ENCODE measurements at places on chromosomes 16 and 17.

DNA sequence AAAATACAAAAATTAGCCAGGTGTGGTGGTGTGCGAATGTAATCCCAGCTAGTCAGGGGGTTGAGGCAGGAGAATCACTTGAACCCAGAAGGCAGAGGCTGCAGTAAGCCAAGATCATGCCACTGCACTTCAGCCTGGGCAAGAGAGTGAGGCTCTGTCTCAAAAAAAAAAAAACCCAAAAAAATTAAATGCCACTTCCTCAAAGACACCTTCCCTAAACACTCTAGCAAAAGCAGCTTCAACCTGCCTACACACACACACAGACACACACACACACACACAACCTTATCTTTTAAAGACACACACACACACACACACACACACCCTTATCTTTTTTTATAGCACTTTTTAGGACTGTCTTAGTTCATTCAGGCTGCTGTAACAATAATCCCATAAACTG, 201.7 kb upstream of the PSMD7 start:
- no peak for DNase-seq

DNA sequence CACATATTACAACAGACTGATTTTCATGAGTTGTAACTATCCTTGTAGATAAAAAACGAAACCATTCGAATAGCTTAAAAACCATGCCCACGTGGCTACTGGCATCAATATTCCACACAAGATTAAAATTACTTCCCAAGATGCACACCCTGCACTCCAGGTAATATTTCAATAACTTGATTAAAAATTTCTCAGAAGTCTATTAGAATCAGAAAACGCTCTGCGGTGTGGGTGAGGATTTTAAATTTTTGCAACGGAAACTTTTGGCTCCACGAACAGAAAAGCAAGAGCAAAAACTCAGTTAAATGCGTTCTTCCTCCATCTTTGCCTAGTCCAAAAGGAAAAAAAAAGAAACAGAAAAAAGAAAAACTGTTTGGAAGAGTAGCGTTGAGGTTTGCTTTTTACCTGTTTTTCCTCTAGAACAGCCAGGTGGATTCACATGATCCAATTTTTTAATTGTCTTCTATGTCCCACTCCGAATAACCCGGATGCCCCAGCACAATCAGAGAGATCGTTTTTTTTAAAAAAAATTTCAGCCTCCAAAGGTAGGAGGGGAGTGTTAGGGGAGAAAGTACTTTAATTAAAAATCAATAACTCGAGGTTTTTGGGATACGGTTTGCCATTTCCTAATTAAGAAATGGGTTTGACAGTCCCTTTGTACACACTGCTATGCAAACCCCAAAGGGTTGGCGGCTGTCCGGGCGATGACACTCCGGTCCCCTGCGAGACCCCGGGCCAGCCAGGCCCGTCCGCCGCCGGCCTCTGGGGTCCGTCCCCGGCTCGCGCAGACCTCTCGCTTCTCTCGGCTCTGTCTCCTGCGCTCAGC, 708 bp upstream of the NFAT5 start:
- no peak for DNase-seq

- no peak for DNase-seq
Measured at GRCh38 chr16:528111-529011, 849 bp downstream of the CAPN15 start.

DNA sequence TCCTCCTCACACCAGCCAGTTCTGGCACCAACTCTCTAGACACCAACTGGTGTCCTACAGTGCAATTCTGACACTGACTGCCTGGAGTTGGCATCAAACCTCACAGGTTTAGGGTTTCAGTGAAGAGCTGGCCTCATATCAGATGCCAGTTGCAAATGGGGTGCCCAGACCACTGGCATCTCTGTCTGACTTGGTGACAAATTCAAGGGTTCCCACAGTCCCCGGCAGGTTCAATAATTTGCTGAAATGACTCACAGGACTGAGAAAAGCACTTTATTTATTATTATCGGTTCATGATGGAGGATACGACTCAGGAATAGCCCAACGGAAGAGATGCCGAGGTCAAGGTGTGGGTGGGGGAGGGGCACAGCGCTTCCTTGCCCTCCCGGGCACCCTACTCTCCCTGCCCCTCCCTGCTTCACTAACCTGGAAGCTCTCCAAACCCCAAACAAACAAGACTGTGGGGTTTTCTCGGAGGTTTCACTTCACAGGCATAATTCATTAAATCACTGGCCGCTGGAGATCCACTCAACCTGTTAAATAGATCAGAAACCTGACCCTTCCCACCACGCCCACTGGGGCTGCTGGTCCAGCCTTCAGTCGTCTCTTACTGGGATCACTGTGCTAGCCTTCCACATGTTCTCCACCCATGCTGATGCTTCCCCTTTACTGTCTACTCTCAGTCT, 1.7 kb upstream of the NLRP1 start:
- DNase-seq = no peak

DNA sequence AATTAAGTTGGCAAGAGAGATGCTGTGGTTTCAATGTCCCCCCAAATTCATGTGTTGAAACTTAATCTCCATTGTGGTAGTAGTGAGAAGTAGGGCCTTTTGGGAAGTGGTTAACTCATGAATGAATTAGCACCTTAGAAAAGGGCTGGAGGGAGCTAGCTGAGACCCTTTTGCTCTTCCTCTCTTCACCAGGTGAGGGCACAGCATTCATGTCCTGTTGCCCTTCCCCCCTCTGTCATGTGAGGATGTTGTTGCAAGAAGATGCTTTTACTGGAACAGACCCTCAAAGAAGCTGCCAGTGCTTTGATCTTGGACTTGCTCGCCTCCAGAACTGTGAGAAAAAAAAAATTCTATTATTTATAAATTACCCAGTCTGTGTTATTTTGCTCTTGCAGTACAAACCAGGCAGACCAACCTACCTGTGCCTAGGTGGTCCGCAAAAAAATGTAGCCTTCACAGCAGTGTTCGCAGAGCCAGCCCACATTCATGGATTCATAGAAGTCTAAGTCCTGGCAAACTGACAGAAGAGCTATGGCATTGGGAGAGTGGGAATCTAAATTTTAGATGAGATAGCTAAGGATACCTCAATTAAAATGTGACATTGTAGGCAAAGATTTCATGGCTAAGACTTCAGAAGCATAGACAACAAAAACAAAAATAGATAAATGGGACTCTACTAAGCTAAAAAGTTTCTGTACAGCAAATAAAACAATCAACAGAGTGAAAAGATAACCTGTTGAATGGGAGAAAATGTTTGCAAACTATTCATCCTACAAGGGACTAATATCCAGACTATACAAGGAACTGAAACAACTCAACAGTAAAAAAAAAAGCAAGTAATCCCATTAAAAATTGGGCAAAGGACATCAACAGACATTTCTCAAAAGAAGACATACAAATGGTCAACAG, 32.0 kb upstream of the ABCA5 start:
- DNase-seq = no peak

DNA sequence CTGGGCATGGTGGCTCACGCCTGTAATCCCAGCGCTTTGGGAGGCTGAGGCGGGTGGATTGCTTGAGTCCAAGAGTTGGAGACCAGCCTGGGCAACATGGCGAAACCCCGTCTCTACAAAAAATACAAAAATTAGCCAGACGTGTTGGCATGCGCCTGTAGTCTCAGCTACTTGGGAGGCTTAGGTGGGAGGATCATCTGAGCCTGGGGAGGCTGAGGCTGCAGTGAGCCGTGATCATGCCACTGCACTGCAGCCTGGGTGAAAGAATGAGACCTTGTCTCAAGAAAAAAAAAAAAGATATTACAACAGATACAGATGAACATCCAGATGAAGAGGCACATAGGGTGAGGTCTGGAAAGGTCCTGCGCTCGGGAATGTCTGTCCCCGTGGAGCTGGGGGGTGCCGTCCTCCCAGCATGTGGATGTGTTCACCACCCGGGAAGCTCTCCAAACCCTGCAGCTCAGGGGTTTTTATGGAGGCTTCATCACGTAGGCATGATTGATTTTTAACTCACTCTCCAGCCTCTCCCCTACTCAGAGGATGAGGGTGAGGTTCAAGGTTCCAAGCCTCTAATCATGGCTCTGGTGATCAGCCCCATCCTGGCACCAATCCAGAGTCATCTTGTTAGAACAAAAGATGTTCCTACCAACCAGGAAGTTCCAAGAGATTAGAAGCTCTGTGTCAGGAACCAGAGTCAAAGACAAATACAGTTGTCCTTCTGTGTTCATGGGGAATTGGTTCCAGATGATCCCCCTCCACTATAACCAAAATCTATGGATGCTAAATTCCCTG, 85.0 kb upstream of the DNAJA2 start:
- DNase-seq = no peak

- DNase-seq = peak; percentile 87
Measured at GRCh38 chr17:74466111-74466827, at the start of gene CD300A. CD300A (plus strand) TSS chr17:74466634; CDS start chr17:74466704, 70 bp downstream.

- no peak for DNase-seq
Measured at GRCh38 chr17:17847118-17847689, 10.4 kb upstream of the SREBF1 start.

DNA sequence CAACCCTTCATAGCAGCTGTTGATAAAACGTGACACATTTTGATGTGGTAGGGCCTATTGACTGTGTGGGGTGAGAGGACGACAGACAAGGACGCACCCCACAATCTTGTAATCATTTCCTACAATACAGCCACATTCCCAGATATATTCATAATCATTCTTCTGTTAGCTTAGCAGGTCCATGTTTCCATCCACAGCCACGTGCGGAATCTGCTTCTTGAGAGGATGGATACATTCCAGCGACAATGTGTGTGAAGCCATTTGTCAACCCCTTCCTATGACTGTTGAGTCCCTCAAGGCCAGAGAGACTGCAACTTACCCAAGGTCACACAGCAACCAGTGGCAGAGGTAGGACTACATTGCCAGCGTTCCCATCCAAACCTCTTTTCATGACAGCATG, 8.7 kb upstream of the COPS3 start:
- DNase-seq = no peak

GRCh38 chr17:73932216-73932749, 271.2 kb upstream of the RPL38 start:
- no peak for DNase-seq

GRCh38 chr16:57646388-57647039, 18.1 kb downstream of the ADGRG1 start:
- DNase-seq = no peak

DNA sequence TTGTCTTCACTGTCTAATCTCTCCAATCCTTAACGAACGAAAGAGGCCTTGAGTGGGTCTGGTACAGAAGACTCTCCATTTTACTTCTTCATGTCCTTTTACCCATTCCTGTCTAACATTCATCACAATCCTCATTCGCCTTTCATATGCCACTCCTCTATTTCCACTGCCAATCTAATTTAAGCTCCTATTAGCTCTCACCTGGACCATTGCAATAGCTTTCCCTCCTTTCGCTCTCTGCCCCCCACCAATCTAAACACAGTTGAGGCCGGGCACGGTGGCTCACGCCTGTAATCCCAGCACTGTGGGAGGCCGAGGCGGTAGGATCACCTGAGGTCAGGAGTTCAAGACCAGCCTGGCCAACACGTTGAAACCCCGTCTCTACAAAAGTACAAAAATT, 6.3 kb upstream of the SLFN14 start:
- no peak for DNase-seq

- DNase-seq = peak; percentile 53
Measured at GRCh38 chr16:2526135-2526534, 5.1 kb downstream of the CEMP1 start.

DNA sequence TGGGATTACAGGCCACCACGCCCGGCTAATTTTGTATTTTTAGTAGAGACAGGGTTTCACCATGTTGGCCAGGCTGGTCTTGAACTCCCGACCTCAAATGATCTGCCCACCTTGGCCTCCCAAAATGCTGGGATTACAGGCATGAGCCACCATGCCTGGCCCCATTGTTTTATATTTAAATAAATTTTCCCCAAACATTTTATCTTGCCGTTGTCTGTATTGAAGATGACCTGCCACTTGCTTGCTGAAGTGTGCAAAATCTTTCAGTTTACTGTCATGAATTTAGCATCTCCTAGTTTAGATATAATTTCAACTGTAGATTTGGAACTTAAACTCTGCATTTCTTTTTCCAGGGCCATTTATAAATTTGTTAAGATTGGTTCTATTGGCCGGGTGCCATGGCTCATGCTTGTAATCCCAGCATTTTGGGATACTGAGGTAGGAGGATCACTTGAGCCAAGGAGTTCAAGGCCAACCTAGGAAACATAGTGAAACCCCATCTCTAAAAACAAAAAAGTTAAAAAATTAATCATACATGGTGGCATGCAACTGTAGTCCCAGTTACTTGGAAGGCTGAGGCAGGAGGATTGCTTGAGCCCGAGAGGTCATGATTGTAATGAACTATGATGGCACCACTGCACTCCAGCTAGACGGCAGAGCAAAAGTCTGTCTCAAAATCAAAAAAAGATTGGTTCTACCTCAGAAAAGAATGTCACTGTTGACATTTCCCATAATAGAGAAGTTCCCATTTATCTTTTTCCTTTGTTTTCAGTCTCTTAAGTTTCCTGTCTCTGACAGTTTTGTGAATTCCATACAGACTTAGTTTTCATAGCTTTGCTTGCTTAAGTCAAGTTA, 84.4 kb downstream of the VMP1 start:
- DNase-seq = no peak

GRCh38 chr17:81805707-81806460, 1.9 kb downstream of the GCGR start:
- DNase-seq = no peak

DNA sequence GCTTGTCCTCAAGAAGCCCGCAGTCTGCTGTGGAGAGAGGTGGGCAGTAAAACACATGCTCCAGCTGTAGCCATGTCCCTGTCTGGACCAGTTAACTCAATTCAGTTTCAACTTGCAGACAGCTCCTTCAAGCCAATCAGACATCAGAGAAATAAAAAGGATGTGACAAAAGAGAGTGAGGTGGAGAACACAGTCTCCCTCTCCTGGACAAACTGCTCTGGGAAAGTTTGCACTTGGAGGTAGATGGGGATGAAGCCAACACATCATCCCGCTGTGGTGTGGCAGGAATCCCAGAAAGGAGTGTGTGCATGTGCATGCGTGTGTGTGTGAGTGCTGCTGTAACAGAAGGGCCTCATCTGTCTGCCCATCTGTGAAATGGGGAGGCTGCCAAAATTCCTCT, 358.6 kb upstream of the ASIC2 start:
- DNase-seq = no peak

- no peak for DNase-seq
Measured at GRCh38 chr17:14471052-14471451, 170.2 kb downstream of the HS3ST3B1 start.

- DNase-seq = no peak
Measured at GRCh38 chr17:81840826-81841778, 6.3 kb upstream of the PPP1R27 start.

GRCh38 chr16:82699260-82699659, 72.5 kb downstream of the CDH13 start:
- DNase-seq = no peak
